ENCODE measurements at places on chromosomes 2 and 18. TPM values are rescaled to one million over a fixed set of nuclear protein-coding genes. Genes with fewer than 3 reads are reported as not detected.
A peak's percentile ranks its signal among the peaks of the same experiment; 100 is the strongest.

DNA sequence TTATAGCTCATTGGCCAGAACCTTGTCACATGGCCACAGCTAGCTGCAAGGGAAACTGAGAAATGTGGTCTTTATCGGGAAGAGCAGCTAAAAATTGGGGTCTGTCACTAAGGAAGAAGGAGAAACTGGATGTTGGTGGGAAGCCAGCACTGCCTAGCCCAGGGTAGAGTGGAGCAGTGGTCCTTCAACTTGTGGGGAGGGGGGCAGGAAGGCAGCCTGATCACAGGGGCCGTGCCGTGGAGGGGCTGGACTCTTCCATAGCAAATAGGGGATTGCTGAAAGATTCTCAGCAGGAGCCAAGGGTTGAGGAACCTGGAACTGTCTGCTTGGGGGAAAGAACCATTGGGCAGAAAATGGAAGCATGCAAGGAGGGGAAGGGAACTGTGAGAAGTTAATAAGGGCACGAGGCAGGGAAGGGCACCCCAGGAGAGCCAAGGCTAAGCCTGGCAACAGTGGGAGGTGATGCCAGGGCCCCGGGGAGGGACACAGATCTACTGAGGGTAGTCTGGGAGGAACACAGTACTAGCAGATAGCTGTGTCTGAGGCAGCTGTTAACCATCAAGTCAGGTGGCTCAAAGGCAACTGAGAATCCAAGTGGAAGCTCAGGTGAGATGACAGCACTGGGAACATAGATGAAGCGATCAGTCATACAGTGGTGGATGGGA lies 5.9 kb upstream of the NEURL3 start:
- no peak for DNase-seq

- DNase-seq, result no peak
These were observed 107.2 kb upstream of the CAPN13 start for GRCh38 chr2:30914456-30914855.

The SCN2A gene
- total RNA-seq, result 0.55 TPM

The TCF23 gene
- total RNA-seq, result not detected

DNA sequence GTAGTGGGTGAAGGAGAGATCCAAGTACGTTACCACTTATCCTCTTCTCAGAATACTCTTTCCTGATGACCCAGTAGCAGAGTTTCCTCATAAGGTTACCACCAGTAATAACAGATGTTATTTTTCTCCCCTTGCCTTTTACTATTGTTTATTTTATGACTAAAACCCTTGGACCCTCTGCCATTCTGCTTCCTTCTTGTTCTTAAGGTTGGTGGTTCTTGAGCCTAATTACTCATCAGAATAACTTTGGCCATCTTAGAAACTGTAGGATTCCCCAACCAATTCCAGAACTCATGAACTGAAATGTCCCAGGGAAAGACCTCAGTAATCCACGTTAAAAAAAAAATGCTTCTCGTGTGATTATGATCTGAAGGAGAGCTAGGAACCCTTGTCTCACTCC lies 64.9 kb downstream of the CHST9 start:
- no peak for DNase-seq

DNA sequence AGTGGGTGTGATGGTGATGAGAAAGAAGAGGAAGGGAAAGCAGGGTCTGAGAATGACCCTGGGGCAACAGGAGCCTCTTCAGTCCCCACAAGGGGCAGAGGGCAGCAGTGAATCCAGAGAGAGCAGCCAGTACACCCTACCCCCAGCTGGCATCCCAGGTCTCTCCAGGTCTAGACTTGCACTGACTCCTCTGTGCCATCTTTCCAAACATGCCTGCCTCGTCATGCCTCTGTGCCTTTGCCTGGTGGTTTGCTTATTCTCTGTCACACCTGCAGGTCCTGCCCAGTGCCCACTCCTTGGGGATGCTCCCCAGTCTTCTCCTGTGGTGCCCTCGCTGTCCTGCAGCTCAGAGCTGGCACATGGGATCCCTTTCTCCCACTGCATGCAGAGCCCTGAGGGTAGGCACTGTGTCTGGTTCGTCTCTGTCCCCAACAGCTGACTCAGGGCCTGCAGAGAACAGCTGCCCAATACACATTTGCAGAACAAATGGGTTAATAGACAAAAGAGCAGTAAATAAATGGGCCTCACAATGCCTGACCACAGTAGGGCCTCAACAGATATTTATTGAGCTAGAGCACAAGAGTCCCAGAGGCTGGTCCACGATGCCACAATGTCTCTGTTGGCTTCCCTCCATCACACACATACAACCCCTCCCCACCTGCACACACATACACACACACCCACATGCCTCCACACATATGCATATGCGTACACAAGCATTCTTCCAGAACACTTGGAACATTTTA lies 89.8 kb downstream of the HS1BP3 start:
- no peak for DNase-seq

DNA sequence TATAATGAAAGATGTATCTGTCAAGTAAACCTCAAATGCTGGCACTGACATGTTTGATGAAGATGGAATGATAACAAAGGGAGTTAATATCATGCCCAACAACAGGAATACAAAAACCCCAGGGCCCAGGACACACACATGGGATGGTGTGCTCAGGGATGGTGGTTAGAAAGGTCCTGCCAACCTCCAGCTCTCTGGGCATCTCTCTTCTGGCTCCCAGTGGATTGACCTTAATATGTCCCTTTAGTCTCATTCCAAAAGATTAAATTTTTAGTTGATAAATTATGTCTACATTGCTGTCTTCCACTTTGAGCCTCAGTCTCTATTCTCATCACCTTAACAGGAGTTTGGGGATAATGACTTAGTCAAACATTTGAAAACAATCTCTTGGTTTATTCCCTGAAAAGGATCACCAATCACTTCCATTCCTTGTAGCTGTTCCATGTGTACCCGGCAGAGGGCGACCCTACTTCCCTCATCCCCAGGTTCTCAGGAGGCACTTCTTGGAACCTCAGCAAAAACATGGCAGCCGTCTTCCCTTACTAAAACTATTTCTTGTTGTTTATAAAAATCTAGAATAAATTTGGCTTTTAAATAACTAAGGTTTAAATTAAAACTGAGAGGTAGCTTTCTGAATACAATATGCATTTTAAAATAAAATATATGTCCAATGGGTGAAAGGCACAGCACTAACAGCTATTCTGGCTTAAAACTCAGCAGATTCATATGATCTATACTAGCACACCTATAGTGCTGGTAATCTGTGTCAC lies 29.6 kb downstream of the MCEE start:
- DNase-seq, result peak; percentile 55

GRCh38 chr18:5198311-5198710 lies 1.3 kb upstream of the AKAIN1 start:
- DNase-seq, result no peak

GRCh38 chr2:231717281-231718171 lies 9.2 kb downstream of the PTMA start:
- no peak for DNase-seq

The FKBP1B gene
- 22.0 TPM for total RNA-seq

GRCh38 chr2:234474654-234475053 lies 22.2 kb downstream of the ARL4C start:
- no peak for DNase-seq

GRCh38 chr2:5020116-5020875 lies 671.9 kb upstream of the SOX11 start:
- DNase-seq, result no peak

DNA sequence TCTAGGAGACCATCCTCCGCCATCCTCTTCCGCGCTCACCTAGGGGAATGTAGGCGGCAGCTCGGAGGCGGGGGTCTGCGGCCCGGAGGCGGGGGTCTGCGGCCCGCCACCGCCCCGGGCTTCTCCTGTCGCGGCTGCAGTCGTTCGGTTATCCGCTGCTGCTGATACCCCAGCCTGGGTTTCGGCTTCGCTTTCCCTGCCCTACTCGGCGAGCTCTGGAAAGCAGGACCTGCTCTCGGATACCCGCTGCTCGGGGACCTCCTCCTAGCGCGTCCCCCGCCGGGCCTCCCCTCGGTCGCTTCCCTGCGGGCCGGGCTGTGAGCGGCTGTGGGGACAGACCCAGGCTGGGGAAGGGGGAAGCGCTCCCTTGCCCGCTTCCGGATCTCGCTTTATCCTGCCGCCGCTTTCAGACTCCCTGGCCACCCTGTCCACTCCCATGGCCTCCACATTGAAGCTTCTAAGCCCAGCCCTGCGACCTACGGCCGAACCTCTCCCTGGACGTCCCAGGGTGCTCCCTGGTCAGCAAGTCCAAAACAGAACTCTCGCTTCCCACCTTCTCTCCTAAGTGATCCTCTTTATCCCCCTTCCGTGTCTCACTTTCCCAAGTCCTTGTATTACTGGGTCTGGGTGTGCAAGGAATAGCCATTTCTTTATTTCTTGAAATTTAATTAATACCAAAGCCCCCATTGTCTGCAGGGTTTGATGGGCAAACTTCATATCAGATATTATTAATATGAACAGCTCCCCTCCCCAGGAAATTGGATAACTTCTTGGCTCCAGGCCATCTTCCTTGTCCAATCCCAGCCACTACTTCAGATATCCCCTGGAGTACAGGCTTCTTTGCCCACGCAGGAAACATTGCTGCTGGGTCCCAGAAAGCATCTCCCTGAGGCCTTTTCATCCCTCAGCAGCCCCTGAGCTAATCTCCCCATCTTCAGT lies 769 bp downstream of the FKBP1B start:
- DNase-seq, result peak; percentile 36

- no peak for DNase-seq
These were observed 242.1 kb upstream of the OSR1 start for GRCh38 chr2:19600506-19600905.

DNA sequence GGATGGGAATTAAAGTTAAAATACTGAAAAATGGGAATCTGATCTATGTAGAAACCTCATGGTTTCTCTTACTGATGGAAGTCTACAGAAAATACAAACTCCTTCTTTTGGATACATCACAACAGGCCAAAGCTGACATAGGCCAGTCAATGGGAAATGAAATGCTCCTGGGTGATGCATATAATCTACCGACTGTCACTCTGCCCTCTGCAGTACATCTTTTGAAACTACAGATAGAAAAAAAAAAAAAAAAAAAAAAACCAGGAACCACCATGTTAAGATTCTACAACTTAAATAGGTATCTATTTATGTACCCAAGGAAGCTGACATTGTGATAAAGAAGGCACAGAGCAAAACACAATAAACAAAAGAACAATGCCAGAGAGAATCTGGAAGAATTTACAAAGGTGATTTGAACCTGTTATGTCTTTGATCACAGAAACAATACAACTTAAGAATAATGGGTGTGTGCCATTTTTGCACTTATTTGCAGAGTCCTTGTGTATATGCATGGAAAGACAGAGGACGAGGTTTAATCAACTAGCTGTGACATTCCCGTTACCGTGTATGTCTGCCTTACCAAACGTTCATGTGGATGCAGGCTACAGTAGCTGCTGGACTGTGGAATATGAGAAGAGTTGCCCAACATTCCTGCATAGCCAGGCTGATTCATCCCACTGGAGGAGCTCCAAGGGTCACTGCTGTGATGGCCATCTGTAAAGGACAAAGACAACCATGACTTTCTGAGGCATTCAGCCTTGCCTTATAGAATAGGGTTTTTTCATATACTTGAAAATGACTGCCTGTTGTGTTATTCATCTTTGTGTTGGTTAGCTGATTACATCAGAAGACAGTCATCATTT lies 312.7 kb downstream of the TCF4 start:
- no peak for DNase-seq

DNA sequence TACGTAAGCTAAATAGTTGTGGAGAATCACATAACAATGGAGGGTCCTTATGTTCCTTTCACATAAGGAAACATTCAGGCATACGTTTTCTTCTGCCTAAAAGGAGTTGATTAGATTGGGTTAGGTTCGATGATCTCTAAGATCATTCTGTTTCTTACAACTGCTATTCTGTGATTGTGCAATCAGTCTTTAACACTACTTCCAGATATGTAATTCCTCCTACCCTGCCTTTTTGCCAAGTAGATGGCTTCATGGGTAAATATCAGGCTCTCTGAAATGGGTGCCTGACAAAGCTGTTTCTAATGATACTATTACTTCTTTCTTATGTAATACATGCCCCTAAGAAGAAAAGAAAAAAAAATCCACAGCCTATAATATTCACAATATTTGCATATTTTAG lies 321.5 kb downstream of the XIRP2 start:
- DNase-seq, result no peak

- no peak for DNase-seq
These were observed 21.0 kb upstream of the CTLA4 start for GRCh38 chr2:203846490-203847105.

GRCh38 chr2:99644419-99644787 lies 154.6 kb upstream of the REV1 start:
- no peak for DNase-seq

GRCh38 chr2:174827371-174828369 lies 63.4 kb upstream of the CHRNA1 start:
- no peak for DNase-seq

The SCYGR7 gene
- total RNA-seq, result not detected
